Chondrocyte (in vitro differentiated cells): ENCODE measurements at places on chromosomes 13 and 19. TPM values are rescaled to one million over a fixed set of nuclear protein-coding genes. Genes with fewer than 3 reads are reported as not detected.

Gene C1QTNF9B
- not detected in 3 replicates for total RNA-seq

Gene MBD3L3
- not detected in 3 replicates for total RNA-seq

Gene CLPTM1
- total RNA-seq, result 91.4 to 122 TPM (median 96.3 TPM) in 3 replicates

DNA sequence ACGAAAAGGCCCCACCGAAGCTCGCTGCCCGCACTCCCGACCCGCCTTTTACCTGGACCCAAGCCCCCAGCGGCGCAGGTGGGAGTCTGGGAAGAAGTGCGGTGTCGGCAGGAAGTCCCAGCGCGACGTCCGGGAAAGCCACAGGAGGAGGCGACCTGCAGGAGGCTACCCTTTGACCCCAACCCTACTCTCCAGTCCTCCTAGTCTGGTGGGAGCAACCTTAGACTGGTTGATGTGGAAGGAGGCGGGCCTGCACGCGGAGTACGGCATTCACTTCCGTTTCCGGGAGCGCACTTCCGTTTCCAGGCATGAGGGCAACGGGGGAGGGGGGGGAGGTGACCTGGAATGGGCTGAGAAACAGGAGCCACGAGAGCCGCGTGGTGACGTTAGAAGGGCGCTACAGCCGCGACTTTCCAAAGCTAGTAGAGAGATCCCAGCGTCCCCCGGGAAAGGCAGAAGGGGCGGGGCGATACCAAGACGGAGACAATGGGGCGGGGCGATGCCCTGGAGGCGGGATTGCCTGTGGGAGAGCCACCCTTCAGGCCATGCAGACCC lies 28.5 kb downstream of the ZNF266 start:
- no peak for DNase-seq

- DNase-seq, result no peak
These were observed 16.0 kb upstream of the URI1 start for GRCh38 chr19:29926031-29926430.

GRCh38 chr13:75135325-75135825 lies 346.6 kb downstream of the TBC1D4 start:
- DNase-seq, result no peak

GRCh38 chr13:110268576-110269185 lies 38.3 kb downstream of the COL4A1 start:
- DNase-seq, result no peak

DNA sequence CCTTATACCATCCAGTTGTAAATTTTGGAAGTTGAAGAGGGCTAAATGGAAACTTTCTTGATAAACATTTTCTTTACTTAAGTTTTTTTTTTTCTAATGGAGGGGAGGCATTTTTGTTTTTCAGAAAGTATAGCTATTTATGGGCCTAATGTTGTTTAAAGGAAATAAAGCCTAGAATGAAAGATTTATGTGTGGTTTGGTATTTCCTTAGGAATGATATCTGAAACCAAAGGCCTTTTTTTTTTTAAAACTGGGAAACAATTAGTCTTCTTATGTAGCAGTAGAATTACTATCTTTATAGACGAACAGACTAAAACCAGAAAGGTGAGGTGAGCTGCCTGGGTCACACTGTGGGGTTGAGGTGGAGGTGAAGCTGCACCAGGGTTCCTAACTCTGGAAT lies 80.1 kb downstream of the ESD start:
- DNase-seq, result no peak

- DNase-seq, result no peak
These were observed 30.7 kb upstream of the LPAR6 start for GRCh38 chr13:48443442-48444208.

- no peak for DNase-seq
These were observed 109.2 kb downstream of the PCDH17 start for GRCh38 chr13:57740719-57741118.
